ENCODE measurements at places on chromosomes 5 and 9. TPM values are rescaled to one million over a fixed set of nuclear protein-coding genes. Genes with fewer than 3 reads are reported as not detected.

The PAPPA gene
- 0.25 TPM for total RNA-seq

The PALM2AKAP2 gene
- total RNA-seq, result 8.9 TPM

The PCDHA9 gene
- not detected for total RNA-seq

The SLC4A9 gene
- 0.04 TPM for total RNA-seq

The CCDC183 gene
- not detected for total RNA-seq

The RC3H2 gene
- 39.4 TPM for total RNA-seq

Measured in foreskin keratinocyte (primary cell).